ENCODE measurements at places on chromosomes 4 and X. TPM values are rescaled to one million over a fixed set of nuclear protein-coding genes. Genes with fewer than 3 reads are reported as not detected.

DNA sequence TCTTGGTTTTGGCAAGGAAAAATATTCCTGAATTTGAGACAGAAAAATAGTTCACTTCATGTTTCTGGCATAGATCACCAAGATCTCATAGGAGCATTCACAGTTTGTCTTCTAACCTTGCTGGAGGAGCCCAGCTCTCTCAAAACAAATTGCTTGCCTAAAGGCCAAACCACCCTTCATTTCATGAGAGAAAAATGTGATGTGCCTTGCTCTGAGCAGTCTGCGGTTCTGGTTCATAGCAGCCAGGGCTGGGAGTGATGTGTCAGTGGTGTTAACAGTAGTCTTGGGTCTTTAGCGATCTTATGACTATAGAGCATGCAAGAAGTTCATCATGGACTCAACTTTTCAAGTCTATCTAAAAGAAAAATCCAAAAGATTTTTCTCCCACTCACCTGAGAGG is 183.3 kb downstream of the DCLK2 start:
- no peak for DNase-seq

- DNase-seq: no peak
These were observed 84.0 kb downstream of the RBPJ start for GRCh38 chr4:26404743-26405206.

- no peak for DNase-seq
These were observed 392.2 kb downstream of the PPP1R2C start for GRCh38 chrX:42385730-42386129.

- peak; percentile 16 for DNase-seq
These were observed 137.6 kb downstream of the EGF start for GRCh38 chr4:110049951-110050925.

- no peak for DNase-seq
These were observed 139.3 kb upstream of the FRMPD4 start for GRCh38 chrX:11998944-11999343.

DNA sequence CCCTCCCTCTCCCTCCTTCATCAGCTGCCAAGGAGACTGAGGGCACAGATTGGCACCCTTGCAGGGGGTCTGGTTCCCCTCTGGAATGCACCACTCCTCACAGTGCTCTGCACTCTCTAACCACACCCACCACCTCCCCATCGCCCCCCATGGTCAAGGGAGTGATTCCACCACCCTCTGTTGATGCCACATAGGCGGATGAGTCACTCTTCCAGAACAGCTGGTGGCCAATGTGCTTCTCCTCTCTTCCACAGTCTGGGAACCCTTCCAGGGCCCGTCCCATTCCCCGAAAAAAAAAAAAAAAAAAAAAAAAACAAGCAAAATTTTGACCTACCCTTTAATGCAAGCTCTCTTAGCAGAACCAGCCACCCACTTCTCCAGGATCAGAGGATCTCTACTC is 341.3 kb upstream of the KLF3 start:
- DNase-seq: no peak

GRCh38 chrX:149487292-149487691 is 17.8 kb downstream of the IDS start:
- no peak for DNase-seq

- no peak for DNase-seq
These were observed 298.8 kb upstream of the TAPT1 start for GRCh38 chr4:16524911-16525554.

DNA sequence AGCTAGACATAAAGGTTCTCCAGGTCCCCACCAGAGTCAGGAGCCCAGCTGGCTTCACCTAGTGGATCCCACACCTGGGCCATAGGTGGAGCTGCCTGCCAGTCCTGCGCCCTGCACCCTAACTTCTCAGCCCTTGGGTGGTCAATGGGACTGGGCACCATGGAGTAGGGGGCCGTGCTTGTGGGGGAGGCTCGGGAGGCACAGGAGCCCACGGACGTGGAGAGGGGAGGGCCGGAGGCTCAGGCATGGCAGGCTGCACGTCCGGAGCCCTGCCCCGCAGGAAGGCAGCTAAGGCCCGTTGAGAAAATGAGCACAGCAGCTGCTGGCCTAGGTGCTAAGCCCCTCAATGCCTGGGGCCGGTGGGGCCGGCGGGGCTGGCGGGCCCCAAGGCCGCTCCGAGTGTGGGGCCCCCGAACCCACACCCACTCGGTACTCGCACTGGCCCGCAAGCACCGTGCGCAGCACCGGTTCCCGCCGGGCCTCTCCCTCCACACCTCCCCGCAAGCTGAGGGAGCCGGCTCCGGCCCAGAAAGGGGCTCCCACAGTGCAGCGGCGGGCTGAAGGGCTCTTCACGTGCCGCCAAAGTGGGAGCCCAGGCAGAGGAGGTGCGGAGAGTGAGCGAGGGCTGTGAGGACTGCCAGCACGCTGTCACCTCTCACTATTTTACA is 291.1 kb downstream of the KLHL4 start:
- DNase-seq: no peak

- no peak for DNase-seq
These were observed 179.2 kb upstream of the PCDH18 start for GRCh38 chr4:137711502-137711901.

- DNase-seq: peak; percentile 68
These were observed 20.8 kb downstream of the IRF2 start for GRCh38 chr4:184453365-184454160.

DNA sequence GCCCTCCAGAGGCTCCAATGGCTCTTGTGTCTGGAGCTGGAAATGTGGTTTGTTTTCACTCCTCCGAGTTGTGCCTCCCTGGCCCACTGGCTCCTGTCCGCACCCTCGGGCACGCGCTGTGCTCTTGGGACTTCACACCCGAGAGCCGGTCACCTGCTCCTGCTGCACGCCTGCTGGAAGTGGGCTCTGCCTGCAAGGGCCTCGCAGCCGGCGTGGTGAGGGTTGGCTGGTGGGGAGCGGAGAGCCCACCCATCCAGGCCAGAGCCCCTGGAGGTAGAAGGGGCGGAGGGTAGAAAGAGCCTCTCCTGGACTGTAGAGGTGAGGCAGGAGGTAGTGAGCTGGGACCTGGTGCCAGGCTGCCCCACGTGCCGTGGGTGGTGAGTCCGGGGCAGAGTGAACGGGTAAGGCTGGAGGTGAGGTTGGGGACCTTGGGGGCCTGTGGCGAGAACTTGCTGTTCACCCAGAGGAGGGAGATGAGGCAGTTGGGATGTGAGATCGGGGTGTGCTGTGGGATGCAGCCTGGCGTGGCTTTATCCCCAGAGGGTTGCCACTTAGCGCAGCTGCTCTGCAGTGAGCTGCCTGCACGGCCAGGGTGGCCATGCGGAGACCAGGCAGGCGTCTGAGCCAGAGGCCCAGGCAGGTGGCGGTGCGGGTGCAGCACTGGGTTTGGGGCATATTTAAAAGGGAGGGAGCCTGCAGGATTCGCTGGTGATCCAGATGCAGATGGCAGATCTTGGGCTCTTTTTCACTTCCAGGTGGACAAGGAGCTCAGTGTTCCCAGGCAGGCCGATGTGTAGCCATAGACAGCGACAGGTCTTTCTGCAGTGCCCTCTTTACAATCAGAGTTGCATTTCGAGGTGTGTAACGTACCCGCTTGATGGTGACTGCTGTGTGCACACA is 48.8 kb downstream of the PCGF3 start:
- no peak for DNase-seq

- DNase-seq: no peak
These were observed 173.5 kb downstream of the DCLK2 start for GRCh38 chr4:150251752-150252190.

DNA sequence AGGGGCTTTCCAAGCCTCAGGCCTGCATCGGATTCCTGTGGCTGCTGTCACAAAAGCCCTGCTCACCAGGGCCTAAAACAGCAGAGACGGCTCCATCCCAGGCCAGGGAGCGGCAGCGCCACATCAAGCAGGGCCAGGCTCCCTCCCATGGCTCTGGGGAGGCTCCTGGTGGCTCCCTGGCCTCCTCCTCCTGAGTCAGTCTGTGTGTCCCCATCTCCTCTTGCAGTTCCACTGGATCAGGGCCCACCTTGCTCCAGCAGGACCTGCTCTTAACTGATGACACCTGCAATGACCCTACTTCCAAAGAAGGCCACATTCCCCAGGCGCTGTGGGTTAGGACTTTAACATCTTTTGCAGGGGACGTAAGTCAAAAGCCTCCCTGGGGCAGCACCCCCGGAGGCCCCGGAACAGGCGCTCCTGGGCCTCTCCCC is 51.9 kb downstream of the CPZ start:
- DNase-seq: no peak

- no peak for DNase-seq
These were observed 544.7 kb downstream of the SPRY1 start for GRCh38 chr4:123941306-123941705.

DNA sequence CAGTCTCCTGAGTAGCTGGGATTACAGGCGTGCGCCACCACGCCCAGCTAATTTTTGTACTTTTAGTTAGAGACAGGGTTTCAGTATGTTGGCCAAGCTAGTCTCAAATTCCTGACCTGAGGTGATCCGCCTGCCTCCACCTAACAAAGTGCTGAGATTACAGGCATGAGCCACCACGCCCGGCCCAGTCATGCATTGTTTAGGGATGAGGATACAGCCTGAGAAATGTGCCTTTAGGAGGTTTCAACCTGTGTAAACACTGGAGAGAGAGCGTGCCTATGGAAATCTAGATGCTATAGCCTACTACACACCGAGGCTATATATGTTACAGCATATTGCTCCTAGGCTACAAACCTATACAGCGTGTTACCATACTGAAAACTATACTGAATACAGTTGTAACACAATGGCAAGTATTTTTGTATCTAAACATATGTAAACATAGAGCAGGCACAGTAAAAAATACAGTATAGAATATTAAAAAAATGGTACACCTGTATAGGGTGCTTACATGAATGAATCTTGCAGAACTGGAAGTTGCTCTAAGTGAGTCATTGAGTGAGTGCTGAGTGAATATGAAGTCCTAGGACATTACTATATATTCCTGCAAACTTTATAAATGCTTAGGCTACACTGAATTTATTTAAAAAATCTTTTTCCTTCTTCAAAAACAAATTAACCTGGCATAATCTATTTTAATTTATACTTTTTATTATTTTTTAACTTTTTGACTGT is 588.2 kb upstream of the ADGRL3 start:
- DNase-seq: no peak

Gene RASSF6
- not detected for total RNA-seq

Gene QDPR
- 23.7 TPM for total RNA-seq

Gene LUZP4
- not detected for total RNA-seq

Gene NLRP2B
- total RNA-seq: not detected

Gene GPR119
- total RNA-seq: not detected

Gene MSL3
- 32.2 TPM for total RNA-seq

Gene OPRPN
- total RNA-seq: not detected

Gene FHL1
- total RNA-seq: 82.2 TPM

Gene SULT1B1
- 0.24 TPM for total RNA-seq

Gene DUSP21
- not detected for total RNA-seq

Gene FATE1
- total RNA-seq: 0.41 TPM

Gene FOXP3
- not detected for total RNA-seq

Gene SMIM10
- 0.76 TPM for total RNA-seq

All from glomerular endothelial cell (primary cell).